Activated B cell treated with CpG ODN at 0.5 μM for 24 hours (primary cell): ENCODE measurements at places on chromosomes 12 and 14. TPM values are rescaled to one million over a fixed set of nuclear protein-coding genes. Genes with fewer than 3 reads are reported as not detected.

The INHBC gene
- total RNA-seq, result 0.10 TPM in 1 of 2 replicates, not detected in the other

The KRT80 gene
- not detected in 2 replicates for total RNA-seq

The LHX5 gene
- total RNA-seq, result not detected in 2 replicates

The HOXC5 gene
- total RNA-seq, result not detected in 2 replicates

The PRR4 gene
- total RNA-seq, result 0.98 and 3.0 TPM in 2 replicates

The PRH2 gene
- total RNA-seq, result not detected in 2 replicates

The OVCH1 gene
- not detected in 2 replicates for total RNA-seq

The IGF1 gene
- 0.27 TPM in 1 of 2 replicates, not detected in the other for total RNA-seq

The DLGAP5 gene
- 0.66 and 0.73 TPM in 2 replicates for total RNA-seq

- H3K27me3 ChIP-seq, result no peaks in the 10 kb centered on the region
- peaks cover 20% of the 10 kb centered on the region for H3K36me3 ChIP-seq
- DNase-seq, result no peak
Observed at GRCh38 chr14:89576960-89577359, 159.9 kb upstream of the FOXN3 start.

GRCh38 chr14:67519406-67519805 lies 13.7 kb upstream of the PLEKHH1 start:
- H3K4me1 ChIP-seq, result peaks cover 21% of the 10 kb centered on the region
- no peak overlapping the region for H3K4me3 ChIP-seq
- no peak for DNase-seq
- peaks cover 26% of the 10 kb centered on the region for H3K27me3 ChIP-seq

DNA sequence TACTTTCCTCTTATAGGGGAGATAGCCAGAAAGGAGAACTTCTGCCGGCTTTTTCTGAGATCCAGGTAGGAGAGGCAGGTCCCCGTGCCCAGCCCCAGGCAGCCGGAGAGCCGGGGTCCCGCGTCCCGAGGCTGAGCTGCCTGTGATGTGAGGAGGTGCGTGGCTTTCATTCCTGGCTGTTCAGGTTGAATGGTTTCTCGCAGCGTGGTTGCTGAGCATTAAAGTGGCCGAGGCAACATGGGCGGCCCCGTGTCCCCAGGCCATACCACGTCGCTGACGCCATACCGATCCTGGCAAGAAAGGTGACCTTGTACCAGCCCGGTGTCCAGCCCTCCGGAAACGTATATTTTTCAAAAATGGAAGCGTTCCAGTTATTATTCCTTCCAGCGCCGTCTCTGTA lies 116.7 kb upstream of the MYL2 start:
- peaks cover 26% of the 10 kb centered on the region for H3K4me1 ChIP-seq
- H3K4me3 ChIP-seq, result peak overlapping the region; percentile 38
- H3K36me3 ChIP-seq, result no peaks in the 10 kb centered on the region

DNA sequence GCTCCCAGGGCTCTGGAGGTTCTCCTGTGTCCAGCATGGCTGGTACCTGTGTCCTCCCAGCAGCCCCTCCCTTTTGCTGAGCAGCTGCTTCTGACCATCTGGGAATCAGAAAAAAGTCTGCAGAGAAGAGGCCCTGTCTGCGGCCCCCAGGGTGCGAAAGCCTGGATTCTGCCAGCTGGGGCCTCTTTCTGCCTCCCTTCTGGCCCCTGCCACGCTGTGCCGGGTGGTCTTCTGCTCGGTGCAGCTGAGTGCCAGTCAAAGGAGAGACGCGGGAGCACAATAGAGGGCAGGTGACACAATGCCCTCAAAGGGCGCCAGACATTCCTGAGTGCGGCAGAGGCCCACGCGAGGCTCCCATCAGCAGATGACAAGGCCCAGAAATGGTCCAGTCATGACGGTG lies 12.6 kb downstream of the BTBD6 start:
- peaks cover 11% of the 10 kb centered on the region for H3K4me1 ChIP-seq
- DNase-seq, result no peak
- H3K36me3 ChIP-seq, result peaks cover 9% of the 10 kb centered on the region
- H3K27me3 ChIP-seq, result no peaks in the 10 kb centered on the region

DNA sequence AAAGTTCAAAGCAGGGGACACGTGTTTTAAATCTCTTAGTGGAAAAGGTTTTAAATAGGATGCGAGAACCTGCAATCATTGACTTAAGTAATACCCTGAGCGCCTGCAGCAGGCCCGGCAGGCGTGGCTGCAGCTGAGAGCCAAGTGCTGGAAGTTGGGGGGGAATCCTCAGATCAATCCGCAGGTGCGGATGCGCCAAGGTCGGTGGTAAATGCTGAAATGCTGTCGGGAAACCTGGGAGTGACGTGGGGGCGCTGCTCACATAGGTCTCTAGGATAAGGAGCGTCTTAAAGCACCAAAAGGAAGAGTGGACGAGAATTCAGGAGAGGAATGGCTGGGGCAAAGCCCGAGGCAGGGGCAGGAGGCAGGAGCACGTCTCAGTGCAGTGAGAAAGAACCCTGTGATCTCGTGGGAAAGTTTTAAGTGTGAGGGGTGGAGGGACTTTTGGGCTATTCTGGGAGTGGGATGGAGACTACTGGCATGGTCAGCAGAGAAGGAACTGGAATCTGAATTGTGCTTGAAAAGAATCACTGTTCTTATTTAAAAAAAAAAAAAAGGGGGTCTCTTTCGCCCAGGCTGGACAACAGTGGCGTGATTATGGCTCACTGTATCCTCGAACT lies 883 bp upstream of the CDCA4 start:
- H3K27ac ChIP-seq, result peak overlapping the region; percentile 94
- H3K36me3 ChIP-seq, result peaks cover 6% of the 10 kb centered on the region
- peaks cover 60% of the 10 kb centered on the region for H3K4me1 ChIP-seq
- DNase-seq, result no peak
- peak overlapping the region; percentile 92 for H3K4me3 ChIP-seq
- H3K27me3 ChIP-seq, result no peaks in the 10 kb centered on the region

GRCh38 chr14:105095236-105095805 lies 30.1 kb upstream of the GPR132 start:
- H3K27me3 ChIP-seq, result peaks cover 13% of the 10 kb centered on the region
- DNase-seq, result no peak
- H3K36me3 ChIP-seq, result no peaks in the 10 kb centered on the region
- H3K4me1 ChIP-seq, result peaks cover 14% of the 10 kb centered on the region

- no peak for DNase-seq
- peaks cover 3% of the 10 kb centered on the region for H3K27me3 ChIP-seq
- H3K36me3 ChIP-seq, result no peaks in the 10 kb centered on the region
- peak within 1 kb of the TSS; percentile 83 for H3K4me3 ChIP-seq
Observed at GRCh38 chr12:56521590-56522371, at the start of gene RBMS2. Gene RBMS2, plus strand, starts transcription at chr12:56521820. Its CDS starts 204 bp downstream, at chr12:56522024.

DNA sequence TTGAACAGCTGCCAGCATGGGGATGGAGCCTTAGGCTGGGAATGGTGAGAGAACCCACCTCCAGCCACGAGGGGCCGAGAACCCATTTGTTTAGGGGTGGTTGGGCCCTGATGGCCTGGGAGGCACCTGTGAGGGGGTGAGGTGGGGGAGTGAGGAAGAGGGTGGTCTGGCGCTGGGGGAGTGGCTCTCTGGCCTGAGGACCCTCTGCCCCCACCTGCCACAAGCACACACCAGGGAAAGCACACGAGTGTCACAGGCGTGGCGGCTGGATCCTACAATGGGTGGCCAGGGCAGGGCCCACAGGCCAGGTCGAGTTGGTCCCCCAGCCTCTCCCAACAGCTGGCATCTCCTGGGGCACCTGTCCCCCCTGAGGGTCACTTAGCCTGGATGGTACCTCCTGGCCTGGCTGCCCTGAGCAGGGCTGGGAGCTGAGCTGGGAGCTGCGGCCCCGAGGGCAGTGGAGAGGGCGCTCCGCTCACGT lies 340.5 kb downstream of the TMEM121 start:
- no peak overlapping the region for H3K27ac ChIP-seq
- H3K27me3 ChIP-seq, result no peaks in the 10 kb centered on the region
- no peak overlapping the region for H3K4me3 ChIP-seq

DNA sequence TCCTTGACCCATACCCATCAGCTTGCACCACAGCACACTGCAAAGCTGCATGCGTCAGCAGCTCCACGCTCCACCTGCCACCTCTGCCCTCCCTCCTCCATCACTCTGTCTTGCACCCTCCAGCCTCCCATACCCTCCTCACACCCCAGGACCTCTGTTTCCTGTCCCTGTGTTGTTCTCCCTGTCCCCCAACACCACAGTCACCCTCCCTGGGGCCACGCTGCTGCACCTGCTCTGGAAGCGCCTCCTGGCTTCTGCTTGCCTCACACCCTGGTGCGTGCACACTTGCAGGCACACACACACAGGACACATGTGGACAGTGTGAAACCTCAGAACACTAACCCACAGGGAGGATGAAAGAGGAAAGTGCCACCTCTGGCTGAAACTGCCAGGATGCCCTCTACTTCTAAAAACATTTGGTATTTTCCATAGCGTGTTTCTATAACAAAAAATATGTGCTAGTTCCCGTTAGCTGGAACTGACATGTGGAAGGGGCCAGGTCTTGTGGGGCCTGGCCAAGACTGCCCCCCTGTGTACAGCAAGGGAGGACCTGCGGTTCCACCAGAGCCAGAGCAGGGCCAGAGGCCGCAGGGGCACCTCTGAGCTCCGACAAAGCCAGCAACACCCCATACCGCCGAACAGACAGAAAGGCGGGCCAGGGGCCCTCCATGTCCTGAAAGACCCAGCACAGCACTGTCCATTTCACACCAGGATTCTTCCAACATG lies 10.0 kb downstream of the BRF1 start:
- H3K36me3 ChIP-seq, result peaks cover 2% of the 10 kb centered on the region
- no peak overlapping the region for H3K4me3 ChIP-seq
- no peak for DNase-seq
- peaks cover 50% of the 10 kb centered on the region for H3K4me1 ChIP-seq

DNA sequence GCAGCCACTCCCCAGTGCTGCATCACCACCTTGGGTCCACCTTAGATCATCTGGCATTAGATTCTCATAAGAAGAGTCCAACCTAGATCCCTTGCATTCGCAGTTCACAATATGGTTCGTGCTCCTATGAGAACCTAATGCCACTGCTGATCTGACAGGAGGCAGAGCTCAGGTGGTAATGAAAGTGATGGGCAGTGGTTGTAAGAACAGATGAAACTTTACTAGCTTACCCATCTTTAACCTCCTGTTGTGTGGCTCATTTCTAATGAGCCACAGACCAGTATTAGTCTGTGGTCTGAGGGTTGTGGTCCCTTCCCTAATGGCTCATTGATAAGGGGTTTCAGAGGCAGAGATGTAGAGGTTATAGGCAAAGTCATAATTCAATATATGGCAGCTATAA lies 615.9 kb upstream of the MIS18BP1 start:
- H3K4me3 ChIP-seq, result no peak overlapping the region
- no peaks in the 10 kb centered on the region for H3K4me1 ChIP-seq
- no peaks in the 10 kb centered on the region for H3K36me3 ChIP-seq
- H3K27me3 ChIP-seq, result no peaks in the 10 kb centered on the region

- H3K4me3 ChIP-seq, result no peak overlapping the region
- peaks cover 15% of the 10 kb centered on the region for H3K4me1 ChIP-seq
- no peaks in the 10 kb centered on the region for H3K27me3 ChIP-seq
- H3K36me3 ChIP-seq, result peaks cover 74% of the 10 kb centered on the region
Observed at GRCh38 chr12:50132505-50133135, 20.6 kb downstream of the COX14 start.

DNA sequence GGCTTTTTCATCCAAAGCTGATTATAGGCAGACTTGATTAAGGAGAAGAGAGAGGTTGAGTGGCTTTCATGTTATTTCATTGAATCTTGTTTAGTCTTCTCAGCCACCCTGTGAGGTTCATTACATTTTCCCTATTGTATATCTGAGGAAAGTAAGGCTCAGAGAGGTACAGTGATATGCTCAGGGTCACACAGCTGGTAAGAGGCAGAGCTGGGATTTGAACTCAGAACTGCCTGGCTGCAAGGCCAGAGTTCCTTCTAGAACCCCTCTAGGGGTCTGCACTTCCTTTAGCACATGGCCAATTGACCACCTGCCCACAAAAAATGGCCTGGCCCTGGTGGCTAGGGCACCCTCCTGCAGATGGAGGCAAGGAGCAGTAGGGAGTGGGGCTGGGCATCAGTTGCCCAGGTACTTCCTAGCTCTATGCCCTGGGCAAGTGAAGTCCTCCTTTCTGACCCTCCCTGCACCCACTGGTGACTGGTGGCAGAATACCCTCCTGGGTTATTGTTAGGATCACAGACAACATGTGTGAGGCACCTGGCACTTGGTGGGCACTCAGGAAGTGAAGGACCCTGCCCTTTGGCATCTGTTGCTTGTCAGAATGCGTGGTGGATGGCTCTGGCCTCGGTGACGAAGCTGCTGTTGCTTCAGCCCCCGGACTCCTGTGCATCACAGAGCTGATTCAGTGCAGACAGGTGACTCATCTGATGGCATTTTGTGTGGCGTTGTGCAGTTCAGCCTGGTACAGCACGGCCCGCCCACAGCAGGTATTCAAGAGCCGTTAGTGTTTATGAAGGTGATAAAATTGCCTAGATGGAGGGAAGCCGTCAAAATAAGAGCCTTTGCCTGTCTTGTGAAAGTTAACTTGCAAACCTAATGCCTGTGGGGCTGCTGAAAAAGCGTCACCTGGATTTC lies 115.8 kb downstream of the SLC25A47 start:
- H3K4me3 ChIP-seq, result no peak overlapping the region
- no peak for DNase-seq
- peaks cover 1% of the 10 kb centered on the region for H3K4me1 ChIP-seq
- H3K36me3 ChIP-seq, result no peaks in the 10 kb centered on the region

GRCh38 chr12:91023326-91024004 lies 18.7 kb upstream of the EPYC start:
- H3K36me3 ChIP-seq, result no peaks in the 10 kb centered on the region
- no peak for DNase-seq
- H3K4me1 ChIP-seq, result no peaks in the 10 kb centered on the region
- no peak overlapping the region for H3K27ac ChIP-seq
- H3K4me3 ChIP-seq, result no peak overlapping the region

- H3K27me3 ChIP-seq, result peaks cover 23% of the 10 kb centered on the region
- no peaks in the 10 kb centered on the region for H3K36me3 ChIP-seq
- DNase-seq, result no peak
- no peaks in the 10 kb centered on the region for H3K4me1 ChIP-seq
Observed at GRCh38 chr12:52833922-52834726, at the start of gene KRT79. Gene KRT79, minus strand, starts transcription at chr12:52834311. Its CDS starts 51 bp downstream, at chr12:52834260.

GRCh38 chr12:89923091-89923490 lies 214.5 kb upstream of the ATP2B1 start:
- H3K27me3 ChIP-seq, result no peaks in the 10 kb centered on the region
- peaks cover 6% of the 10 kb centered on the region for H3K36me3 ChIP-seq
- DNase-seq, result no peak
- peaks cover 70% of the 10 kb centered on the region for H3K4me1 ChIP-seq

DNA sequence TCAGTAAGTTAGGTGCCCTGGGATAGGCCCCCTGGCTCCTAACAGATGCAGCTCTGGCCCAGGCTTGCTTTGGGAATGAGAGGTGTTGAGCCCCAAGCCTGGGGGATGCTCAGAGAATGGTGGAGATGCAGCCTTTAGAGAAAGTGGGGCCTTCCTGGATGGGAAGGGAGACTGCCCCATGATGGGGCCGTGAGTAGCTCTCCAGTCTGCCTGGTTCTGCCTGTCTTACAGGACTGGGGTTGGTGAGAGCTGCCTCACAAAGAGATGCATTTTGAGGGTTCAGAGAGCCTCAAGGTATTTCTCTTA lies 523 bp upstream of the VRTN start:
- peaks cover 8% of the 10 kb centered on the region for H3K27me3 ChIP-seq
- no peaks in the 10 kb centered on the region for H3K36me3 ChIP-seq
- H3K27ac ChIP-seq, result no peak overlapping the region

- H3K36me3 ChIP-seq, result no peaks in the 10 kb centered on the region
- H3K27me3 ChIP-seq, result peaks cover 8% of the 10 kb centered on the region
- H3K4me3 ChIP-seq, result no peak overlapping the region
- no peak overlapping the region for H3K27ac ChIP-seq
- DNase-seq, result no peak
Observed at GRCh38 chr12:111076611-111077451, 156.5 kb upstream of the MYL2 start.
